ENCODE measurements at places on chromosomes 1 and 21.

DNA sequence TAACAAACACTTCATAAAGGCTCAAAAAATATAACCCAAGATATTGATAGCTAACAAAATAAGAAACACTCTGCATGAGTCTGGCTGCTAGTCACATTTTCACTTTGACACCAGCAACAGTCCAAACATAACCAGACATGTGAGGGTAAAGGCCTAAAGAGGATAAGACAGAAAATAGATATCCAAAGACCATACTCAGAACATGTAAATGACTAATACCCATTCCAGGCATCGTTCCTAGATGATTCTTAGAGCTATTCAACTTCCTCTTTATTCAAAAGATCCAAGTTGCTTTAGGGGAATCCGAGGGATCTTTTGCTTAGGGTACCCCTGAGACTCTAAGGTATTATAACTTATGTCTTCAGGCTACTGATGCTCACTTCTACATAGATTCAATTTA lies 5.1 kb downstream of the COL24A1 start:
- DNase-seq = no peak

DNA sequence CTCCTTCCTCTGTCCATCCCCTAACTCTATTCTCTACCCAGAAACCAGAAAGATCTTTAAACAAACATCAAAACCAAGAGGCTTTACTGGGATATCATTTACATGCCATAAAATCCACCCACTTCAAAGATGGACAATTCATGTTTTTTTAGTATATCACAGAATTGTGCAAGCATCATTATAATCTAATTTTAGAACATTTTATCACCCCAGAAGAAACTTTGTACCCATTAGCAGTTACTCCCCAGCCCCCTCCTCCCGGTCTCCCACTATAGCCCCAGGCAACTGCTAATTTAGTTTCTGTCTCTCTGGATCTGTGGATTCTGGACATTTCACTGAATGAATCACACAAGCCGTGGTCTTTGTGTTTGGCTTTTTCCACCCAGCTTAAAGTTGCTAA lies 4.8 kb upstream of the SELENON start:
- DNase-seq = no peak

DNA sequence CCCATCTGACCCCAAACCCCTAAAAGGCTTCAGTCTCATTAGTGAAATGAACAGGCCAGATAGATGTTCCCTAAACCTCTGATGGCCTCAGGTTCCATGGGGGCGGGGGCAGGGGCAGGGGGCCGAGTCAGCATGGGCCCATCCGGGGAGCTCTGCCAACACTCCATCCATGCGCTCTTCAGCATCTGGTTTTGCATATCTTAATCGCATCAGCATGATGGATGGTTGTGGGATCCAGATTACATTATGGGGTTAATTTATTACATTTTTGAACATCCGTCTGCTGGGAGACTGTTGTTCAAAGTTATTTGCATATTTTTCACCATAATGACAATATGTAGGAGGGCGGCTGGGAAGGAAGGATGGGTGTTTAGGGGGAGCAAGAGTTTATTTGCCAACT lies 3.1 kb upstream of the MAD2L2 start:
- DNase-seq = no peak

DNA sequence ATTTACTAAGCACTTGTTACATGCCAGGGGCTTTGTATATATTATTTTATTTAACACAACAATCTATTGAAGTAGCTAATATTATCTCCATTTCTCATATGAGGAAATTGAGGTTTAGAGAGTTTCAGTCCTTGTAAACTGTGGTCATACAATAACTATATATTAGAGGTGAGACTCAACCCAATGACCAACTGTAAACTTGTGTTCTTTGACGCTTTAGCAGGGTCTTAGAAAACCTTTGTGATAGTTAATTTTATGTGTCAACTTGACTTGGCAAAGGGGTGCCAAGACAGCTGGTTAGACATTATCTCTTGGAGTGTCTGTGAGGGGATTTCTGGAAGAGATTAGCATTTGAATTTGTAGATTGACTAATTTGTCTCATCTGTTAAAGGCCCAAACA lies 252.4 kb upstream of the B3GALT2 start:
- DNase-seq = no peak

- DNase-seq = no peak
Measured at GRCh38 chr1:171252482-171252881, 4.2 kb downstream of the FMO1 start.

GRCh38 chr1:216464489-216464888 lies 41.2 kb upstream of the USH2A start:
- no peak for DNase-seq

DNA sequence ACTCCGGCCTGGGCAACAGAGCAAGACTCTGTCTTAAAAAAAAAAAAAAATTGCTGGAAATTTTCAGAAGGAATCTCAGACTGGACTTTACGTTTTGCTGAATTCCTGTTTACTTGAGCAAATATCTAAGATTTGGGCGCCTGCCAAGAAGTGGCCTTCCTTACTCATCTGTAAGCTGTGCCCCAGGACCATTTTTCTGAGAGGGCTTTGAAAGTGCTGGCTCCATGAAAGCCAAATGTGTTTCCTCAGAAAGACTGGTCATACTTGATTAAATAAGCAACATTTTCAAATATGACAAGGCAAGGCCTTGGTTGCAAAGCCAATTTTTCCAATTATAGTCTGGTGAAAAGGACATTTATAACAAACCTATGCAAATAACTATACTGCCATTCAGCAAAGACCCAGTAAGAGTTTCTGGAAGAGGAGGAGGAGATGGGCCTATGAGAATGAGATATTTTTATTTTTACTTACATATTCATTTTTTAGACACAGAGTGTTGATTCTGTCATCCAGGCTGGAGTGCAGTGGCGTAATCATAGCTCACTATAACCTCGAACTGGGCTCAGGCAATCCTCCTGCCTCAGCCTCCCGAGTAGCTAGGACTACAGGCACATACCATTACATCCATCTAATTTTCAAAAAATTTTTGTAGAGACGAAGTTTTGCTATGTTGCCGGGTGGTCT lies 56.3 kb upstream of the HTR1D start:
- DNase-seq = no peak

GRCh38 chr1:91224878-91225277 lies 179.8 kb downstream of the HFM1 start:
- no peak for DNase-seq

GRCh38 chr21:20852866-20853265 lies 145.3 kb upstream of the NCAM2 start:
- no peak for DNase-seq

DNA sequence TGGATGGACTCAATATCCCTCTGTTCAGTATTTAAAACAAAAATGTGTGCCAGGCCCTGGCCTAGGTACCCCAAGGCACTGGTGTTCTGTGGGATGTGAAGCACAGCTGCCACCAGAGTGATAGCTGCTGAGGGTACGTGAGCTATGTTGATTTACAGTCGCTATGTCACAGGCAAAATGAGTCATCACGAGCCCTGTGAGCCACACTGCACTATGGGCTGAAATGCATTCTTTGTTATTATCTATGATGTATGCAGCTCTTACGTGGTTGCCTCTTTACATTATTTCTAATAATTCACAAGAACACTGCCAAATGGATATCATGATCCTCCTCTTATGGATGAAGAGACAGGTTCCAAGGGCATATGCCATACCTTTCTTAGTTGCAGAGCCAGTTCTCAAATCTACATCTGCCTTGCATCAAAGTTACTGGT lies 2.1 kb downstream of the TEX38 start:
- no peak for DNase-seq

DNA sequence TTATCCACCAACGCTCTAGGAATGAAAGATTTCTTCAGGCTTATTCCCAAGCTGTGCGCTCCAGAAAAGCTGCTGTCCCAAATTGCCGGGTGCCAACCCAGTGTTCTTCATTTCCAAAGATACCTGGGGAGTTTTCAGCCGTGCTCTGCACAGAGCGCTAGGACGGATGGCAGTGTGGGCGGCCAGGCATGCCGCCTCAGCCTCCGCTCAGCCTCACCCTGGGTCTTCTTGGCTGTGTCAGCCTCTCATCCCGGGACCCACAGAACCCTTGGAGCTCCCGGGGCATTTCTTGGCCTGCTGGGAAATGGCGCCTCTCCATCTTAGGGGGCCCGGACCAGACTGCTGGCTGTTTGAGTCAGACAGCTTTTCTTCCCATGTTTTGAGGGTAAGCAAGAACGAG lies 116.9 kb upstream of the SLC25A33 start:
- no peak for DNase-seq

DNA sequence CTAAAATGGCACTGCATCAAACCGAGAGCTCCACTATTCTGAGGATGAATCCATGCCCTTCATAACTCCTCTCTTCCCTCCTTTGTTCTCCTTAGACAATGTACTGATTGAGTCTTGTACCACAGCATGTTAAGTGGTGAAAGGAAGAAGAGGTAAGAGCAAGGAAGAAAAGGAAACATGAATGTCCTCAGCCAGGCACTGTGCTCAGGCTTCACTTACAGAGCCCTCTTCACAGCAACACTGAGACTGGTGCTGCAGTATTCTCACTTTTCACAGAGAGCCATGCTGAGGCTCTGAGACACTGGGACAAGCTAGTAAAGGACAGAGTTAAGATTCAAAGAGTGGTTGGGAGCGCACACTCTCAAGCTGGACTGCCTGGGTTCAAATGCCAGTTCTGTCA lies 143.5 kb downstream of the AKT3 start:
- no peak for DNase-seq

- DNase-seq = no peak
Measured at GRCh38 chr1:245986404-245987218, 520.5 kb downstream of the SMYD3 start.

GRCh38 chr1:232702911-232703310 lies 73.0 kb upstream of the SIPA1L2 start:
- DNase-seq = no peak

DNA sequence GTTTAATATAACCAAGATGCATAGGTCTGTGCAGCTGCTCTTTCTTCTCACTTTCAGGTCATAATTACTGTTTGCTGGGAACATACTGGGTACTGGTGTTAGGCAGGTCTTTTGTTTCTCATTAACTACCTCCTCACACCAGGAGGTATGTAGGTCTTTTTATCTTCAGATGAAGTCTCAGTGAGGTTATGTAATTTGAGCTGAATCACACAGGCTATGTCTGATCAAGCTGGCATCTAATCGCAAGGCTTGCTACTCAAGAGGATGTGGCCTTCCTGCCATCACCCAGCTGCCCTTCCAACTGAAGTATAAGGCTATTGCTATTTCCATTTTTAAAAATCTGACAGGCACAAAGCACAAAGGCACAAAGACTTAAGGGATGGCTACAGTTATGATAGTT lies 96.4 kb downstream of the RUNX1 start:
- DNase-seq = no peak

GRCh38 chr1:67983867-67984266 lies 66.6 kb downstream of the DIRAS3 start:
- DNase-seq = no peak

- no peak for DNase-seq
Measured at GRCh38 chr1:188719735-188720134, 1757.9 kb downstream of the BRINP3 start.

- no peak for DNase-seq
Measured at GRCh38 chr21:17793246-17794123, 25.7 kb downstream of the C21orf91 start.

- no peak for DNase-seq
Measured at GRCh38 chr1:29964718-29965533, 728.6 kb downstream of the PTPRU start.

DNA sequence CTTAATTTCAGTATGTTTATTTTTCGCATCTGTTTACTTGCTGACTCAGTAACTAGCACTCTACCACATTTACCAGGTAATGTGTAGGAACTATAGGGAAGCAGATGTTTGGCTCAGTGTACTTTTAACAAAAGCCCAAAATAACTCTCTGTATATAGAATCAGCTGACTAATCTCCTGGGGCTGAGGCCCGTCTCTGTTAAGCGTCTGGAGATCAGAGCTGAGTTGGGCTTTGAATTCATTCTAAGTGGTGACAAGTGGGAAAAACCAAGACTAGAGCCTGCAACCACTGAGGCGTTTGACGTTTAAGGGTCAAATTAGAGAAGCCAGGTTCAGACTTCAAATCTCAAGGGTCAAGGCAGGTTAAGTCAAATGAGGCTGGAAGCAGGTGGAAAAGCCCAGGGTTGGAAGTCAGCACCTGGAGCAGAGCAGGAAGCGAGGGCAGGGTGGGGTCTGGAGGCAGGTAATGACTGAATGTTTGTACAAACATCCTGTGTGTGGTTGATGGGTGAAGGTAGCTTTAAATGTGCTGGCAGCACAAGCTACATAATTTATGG lies 56.8 kb upstream of the LYST start:
- no peak for DNase-seq

DNA sequence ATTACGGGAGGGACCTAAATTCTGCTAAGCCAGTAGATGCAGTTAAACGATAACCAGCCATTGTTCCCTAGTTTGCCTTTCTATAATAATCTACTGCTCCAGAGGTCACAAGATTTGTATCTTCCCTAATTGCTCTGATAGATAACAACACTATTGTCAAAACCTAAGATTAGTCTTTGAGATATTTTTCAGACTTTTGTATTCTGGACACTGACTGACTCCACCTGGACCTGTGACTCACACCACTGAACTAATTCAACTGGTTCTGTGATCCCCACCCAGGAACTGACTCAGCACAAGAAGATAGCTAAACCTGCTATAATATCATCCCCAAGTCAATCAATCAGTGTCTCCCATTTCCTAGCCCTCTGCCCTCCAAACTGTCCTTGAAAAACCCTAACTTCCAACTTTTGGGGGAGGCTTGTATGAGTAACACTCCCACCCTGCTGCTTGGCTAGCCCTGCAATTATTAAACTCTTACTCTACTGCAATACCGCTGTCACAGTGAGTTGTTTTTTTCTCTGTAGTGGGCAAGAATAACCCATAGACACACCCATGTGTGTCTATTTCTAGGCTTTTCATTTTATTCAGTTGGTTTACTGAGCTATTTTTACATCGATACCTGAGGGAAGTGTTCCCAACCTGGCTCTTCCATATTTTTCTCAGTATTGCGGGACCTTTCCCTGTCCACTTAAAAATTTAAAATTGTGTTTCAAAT lies 11.2 kb downstream of the KIFAP3 start:
- DNase-seq = no peak

GRCh38 chr1:220880726-220881506 lies 1.7 kb downstream of the HLX start:
- DNase-seq = no peak

DNA sequence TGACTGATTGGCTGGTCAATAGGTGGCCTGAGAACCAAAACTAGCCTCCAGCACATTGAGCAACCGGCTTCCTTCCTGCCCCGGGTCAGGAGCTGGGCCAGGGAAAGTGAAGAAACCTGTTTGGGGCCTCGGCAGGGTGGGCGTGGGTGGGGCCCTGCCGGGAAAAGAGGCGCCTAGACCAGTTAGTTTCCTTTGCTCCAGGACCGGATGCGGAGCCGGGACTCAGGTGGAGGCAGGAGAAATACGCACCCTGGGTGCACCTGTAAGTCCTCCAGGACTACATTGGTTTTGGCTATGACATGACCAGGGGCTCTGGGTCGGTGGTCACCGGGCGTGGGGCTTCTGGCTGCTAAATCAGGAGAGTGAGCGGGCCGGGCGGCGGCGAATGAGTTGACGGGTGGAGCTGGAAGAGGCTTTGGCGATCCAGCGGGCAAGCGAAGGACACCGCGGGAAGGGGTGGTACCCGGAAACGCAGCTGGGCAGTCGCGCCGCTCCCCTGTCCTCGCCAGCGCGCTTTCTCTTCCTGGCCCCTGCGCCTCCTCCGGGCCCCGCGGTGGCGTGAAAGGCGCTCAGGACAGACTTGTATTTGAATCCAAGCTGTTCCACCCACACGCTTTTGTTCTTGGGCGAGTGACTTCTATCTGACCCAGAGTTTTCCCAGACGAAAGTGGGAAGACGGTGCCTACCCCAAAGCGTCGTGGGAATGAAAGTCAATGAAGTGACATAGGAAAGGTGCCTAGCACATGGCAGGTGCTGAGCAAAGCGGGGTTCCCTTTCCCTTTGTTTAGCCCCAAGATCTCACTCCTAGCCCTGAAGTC lies 30.6 kb upstream of the JUN start:
- DNase-seq = no peak
